Stimulated activated naive B cell treated with anti-CD40 and anti-IgM and Interleukin-4, amounts not matched to agents 10 μg/mL and 1 μg/mL and 100 μg/mL, for 72 hours (primary cell): ENCODE measurements at places on chromosomes 5 and 9.

DNA sequence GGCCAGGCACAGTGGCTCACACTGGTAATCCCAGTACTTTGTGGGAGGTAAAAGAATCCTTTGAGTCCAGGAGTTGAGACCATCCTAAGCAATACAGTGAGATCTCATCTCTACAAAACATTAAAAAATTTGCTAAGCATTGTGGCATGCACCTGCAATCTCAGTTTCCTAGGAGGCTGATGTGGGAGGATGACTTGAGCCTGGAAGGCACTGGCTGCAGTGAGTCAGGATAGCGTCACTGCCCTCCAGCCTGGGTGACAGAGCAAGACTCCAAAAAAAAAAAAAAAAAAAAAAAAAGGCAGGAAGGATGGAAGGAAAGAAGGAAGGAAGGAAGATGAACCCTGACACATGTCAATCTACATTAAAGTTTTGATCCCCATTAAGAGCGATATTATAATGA lies 1452.2 kb upstream of the ACO1 start:
- no peak for DNase-seq

DNA sequence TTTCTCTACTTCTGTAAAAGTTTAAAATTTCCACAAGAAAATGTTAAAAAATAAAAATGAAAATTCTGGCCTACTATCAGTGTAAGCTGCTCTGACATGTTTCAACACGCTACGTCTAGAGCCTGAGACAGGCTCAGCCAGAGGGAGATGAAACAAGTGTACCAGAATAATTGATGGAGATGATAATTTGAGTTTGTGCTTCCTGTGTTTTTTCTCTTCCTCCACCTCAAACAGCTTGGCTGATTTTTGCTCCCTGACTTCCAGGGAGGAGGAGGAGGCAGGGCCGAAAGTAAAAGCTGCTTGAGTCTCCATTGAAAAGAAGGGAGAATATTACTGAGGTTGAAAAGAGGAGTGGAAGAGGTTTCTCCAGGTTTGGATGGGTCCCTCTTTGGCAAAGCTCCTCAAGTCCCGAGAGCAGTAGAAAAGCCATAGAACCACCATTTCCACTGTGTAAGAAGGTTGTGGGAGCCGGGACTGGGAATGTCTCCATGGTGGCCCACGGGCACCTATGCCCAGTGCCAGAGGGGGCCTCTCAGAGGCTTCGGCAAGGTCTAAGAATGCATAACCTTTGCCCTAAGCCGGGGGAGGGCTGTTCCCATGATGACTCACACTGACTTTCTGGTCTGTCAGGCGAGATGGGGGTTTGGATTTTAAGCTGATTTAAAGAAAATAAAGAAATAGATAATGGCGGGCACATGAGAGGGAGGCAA lies 95.1 kb downstream of the HRH2 start:
- DNase-seq, result no peak

DNA sequence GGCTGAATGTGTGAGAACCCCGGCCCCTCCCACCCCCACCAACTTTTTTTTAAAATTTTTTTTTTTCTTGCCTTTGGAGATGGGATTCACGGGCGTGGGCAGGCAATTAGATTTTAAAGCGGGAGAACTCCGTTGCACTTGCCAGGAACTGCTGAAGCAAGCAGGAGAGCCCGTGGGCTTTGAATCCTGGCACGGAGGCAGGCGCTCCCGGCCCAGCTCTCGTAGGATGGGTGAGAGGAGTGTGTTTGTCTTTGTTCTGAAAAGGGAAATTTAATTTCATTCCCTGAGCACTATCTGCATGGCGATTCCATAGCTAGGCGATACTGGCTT lies 54.3 kb upstream of the BOD1 start:
- DNase-seq, result no peak

- DNase-seq, result no peak
Measured at GRCh38 chr9:136942112-136942880, 2.2 kb downstream of the FBXW5 start.

DNA sequence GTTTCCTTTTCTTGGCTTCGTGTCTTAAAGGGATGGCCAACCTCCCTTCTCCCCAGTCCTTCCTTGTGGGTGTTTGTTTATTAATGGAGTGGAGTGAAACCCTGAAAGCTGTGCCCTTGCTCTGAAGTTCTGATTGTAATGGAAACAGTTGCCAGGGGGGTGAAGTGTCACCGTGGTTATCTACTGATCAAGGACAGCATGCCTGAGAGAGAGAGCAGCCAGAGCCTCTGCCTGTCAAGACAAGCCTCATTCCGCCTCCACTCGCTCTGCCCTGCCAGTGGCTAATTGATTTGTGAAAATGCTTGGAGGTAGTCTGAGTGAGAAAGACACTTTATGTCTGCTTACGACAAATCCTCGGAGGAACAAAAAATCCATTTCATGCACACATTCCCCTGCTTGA lies 143.7 kb upstream of the SLC30A5 start:
- DNase-seq, result no peak

DNA sequence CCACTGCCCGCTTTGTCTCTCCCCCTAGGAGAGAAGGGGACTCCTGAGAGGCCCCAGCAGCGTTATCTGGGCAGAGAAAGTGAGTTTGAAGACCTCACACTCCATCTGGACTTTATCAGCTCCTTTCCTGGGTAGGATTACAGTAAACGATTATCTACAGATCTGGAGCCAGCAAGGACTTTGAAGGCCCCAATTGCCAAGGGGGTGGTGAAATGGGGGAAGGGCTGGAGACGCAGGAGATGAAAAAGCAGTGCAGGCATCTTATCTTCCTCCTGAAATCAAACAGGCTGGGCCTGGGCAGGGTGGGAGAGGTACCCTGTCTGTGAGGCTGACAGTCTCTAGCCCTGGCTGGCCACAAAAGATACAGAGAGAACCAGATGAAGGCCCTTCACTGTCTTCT lies 105.8 kb upstream of the MSX2 start:
- no peak for DNase-seq

- DNase-seq, result no peak
Measured at GRCh38 chr5:88544671-88545070, 276.0 kb upstream of the TMEM161B start.

GRCh38 chr5:137488516-137488915 lies 10.6 kb downstream of the SPOCK1 start:
- DNase-seq, result no peak

DNA sequence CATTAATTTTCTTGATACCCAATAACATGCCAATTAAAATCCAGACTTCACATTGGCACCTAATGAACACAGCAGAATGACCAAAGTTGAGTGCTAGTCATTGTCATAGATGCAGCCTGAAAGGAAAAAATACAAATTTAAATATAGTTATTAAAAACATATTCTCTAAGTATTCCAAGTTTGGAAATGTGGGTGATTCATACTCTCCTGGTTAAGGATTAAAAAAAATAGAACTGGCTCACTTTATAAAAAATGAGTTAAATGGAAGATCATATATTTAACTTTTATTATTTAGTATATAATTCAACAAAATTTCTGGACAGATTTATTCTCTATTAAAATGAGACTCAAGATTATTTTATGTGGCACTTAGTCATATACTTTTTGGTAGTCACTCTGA lies 33.2 kb upstream of the RICTOR start:
- no peak for DNase-seq

- no peak for DNase-seq
Measured at GRCh38 chr9:126799034-126799433, 5.8 kb upstream of the ZBTB43 start.

- DNase-seq, result no peak
Measured at GRCh38 chr5:127858116-127858784, 155.1 kb downstream of the CCDC192 start.

GRCh38 chr9:132056717-132057560 lies 22.7 kb downstream of the MED27 start:
- DNase-seq, result no peak

DNA sequence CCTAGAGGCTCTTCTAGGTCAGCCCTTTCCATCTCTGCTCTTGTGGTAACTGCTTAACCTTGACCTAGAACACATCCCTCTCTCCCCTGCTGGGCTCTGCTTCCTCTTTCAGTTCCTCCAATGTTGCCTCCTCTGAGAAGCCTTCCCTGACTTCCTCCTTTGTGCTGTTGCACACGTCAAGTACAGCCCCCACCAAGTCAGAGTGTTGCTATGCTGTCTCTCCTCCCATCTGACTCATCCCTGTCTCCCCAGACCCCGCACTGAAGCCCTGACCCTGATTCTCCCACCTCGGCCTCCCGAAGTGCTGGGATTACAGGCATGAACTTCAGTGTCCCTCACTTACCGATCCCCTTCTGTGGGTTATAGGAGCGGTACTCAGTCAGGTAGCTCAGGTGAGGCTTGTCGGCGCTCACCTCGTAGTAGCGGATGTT lies 10.4 kb upstream of the TRIM14 start:
- DNase-seq, result peak; percentile 66

GRCh38 chr5:103562453-103563157 lies at the start of gene NUDT12:
Gene NUDT12, minus strand, starts transcription at chr5:103562789. Its CDS starts 2,541 bp downstream, at chr5:103560248.
- DNase-seq, result peak; percentile 74

DNA sequence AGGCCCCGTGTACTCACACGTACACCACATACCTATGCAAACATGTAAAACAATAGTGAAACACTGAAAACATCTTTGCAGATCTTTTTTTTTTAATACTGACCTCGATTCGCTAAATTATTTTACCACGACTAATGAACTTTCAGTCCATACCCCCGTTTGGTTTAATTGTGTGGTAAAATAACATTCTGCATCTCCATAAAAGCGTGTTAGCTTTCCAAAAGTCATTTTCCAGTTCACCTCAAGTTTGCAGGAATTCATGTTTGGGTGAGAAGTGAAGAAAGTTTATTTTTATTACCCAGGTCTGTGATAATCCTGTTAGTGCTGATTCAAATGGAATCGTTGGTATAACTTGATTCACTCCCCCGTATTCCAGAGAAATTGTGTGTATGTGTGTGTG lies 652 bp downstream of the ARSK start:
- DNase-seq, result no peak

GRCh38 chr5:5467737-5468136 lies 45.3 kb downstream of the ICE1 start:
- DNase-seq, result no peak

DNA sequence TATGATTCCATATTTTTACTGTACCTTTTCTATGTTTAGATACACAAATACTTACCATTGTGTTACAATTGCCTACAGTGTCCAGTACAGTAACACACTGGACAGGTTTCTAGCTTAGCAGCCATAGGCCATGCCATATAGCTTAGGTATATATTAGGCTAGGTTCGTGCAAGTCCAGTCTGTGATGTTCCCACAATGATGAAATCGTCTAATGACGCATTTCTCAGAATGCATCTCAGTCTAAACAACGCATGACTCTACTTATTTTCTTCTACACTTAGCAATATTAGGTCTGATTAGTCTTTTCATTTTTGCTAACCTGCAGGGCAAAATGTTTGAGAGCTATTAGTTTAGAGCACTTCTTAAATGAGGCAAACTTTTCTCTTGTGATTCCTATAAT lies 22.7 kb downstream of the OR2S2 start:
- DNase-seq, result no peak

- no peak for DNase-seq
Measured at GRCh38 chr5:115246361-115246991, 16.2 kb downstream of the PGGT1B start.
